GM23248 (cell line): ENCODE measurements at places on chromosomes 11 and 22. TPM values are rescaled to one million over a fixed set of nuclear protein-coding genes. Genes with fewer than 3 reads are reported as not detected.

GRCh38 chr22:50526834-50527801 lies 1.7 kb upstream of the SCO2 start:
- H3K4me1 ChIP-seq, result no peaks in the 10 kb centered on the region
- DNase-seq, result no peak
- no peaks in the 10 kb centered on the region for H3K27me3 ChIP-seq
- H3K27ac ChIP-seq, result peak overlapping the region; percentile 84
- peak overlapping the region; percentile 77 for H3K4me3 ChIP-seq
- H3K36me3 ChIP-seq, result 0 out of 2 replicates have a peak, but pooled peaks cover 6% of the 10 kb centered on the region

DNA sequence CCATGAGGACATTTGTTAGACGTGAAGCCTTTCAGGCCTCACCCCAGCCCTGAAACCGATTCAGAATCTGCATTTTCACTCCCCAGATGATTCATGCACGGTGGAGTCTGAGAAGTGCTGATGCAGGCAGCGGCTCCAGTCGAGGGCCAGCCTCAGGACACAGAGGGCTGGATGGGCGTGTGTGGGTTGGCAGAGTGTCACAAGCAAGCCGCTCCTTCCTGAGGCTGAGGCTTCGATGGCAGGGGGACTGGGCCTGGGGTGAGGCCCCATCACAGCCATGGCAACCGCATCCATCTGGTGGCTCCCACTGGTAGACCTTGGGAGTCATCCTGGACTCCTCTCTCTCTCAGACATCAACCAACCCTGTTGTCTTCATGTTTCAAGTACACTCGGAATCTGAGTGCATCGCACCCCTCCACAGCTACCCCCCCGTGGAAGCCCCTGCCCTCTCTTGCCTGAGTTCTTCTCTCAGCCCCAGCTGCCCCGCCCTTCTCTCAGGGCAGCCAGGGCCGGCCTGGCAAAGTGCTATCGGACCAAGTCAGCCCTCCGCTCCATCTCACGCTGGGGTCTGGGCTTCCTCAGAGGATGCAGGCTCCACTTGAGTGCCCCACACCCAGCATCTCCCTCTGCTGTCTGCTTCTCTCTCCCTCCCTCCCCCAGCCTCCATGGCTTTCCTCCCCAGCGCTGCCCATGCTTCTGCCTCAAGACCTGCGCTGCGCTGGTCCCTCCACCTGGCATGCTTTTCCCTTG lies 10.6 kb downstream of the KCNC1 start:
- H3K4me3 ChIP-seq, result no peak overlapping the region
- no peaks in the 10 kb centered on the region for H3K27me3 ChIP-seq
- no peak overlapping the region for H3K27ac ChIP-seq
- DNase-seq, result no peak

GRCh38 chr11:59558270-59558643 lies 46.9 kb downstream of the OR4D9 start:
- no peaks in the 10 kb centered on the region for H3K36me3 ChIP-seq
- no peak overlapping the region; the same call in 1 of the 2 replicates for H3K4me3 ChIP-seq
- H3K4me1 ChIP-seq, result peaks cover 12% of the 10 kb centered on the region; the same call in 1 of the 2 replicates
- DNase-seq, result no peak

DNA sequence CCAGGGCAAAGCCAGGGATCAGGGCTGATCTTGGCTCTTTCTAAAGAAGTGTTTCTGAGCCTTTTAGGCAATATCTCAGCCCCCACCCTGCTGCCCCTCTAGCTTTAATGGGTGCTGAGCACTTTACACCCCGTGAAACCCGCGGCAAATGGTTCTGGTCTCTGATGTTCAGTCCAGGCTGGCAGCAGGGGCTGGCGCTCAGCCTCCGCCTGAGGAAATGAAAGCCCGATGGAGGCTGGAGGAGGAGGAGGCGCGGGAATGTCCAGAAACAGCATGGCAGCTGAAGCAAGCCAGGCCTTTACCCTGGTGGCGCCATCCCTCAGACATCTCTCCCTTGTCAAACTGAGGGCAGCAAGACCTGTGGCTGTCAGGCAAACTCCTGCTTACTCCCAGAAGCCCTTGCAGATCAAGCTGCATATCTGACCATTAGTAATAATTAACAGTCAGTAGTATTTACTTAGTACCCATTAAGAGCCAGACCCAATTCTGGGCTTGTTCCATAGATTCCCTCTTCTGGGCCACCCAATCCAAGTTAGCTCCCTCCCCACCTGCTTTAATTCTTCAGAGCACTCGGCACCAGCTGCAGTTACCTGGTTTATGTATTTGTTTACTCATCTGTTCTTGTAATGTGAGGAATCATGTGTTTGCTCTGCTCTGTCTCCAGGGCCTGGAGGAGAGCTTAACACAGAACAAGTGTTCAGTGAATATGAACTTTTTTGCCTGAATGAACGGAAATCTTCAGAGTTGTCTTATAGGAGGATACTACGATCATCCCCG lies 15.0 kb upstream of the ALX4 start:
- no peak overlapping the region for H3K4me3 ChIP-seq
- no peak overlapping the region for H3K27ac ChIP-seq
- no peaks in the 10 kb centered on the region for H3K36me3 ChIP-seq
- H3K27me3 ChIP-seq, result peaks cover 87% of the 10 kb centered on the region

- H3K27ac ChIP-seq, result no peak overlapping the region
- H3K4me1 ChIP-seq, result peaks cover 8% of the 10 kb centered on the region
- no peak for DNase-seq
- no peak overlapping the region for H3K4me3 ChIP-seq
Measured at GRCh38 chr22:39209756-39210155, 35.0 kb downstream of the PDGFB start.

DNA sequence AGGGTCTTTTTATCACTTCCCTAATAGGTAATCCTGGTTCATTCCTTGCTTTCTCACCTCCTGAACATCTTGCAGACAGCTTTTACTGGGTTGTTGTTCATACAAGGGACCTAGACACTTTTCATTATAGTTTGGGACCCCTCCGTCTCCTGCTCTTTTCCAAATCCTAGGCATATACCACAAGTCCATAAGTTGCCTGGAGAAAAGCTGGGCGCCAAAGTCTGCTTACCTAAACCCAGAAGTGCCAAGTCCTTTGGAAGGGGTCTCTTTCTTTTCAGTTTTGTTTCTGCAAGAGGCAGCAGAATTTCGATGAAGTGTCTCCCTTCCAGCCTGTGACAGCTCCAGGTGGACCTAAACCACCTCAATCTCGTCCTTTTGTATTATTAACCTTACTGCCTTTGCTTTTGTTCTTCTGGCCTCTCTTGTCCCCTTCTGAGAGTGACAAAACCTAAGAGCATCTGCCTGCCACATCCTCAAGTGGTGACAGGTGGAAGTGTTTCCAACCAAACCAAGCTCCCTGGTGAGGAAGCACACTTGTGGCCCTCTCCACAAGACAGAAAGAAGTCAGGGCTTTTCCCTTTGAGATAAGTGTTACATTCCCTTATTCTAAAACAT lies 19.5 kb upstream of the P2RY6 start:
- no peak overlapping the region for H3K4me3 ChIP-seq
- no peaks in the 10 kb centered on the region for H3K36me3 ChIP-seq
- no peak overlapping the region for H3K27ac ChIP-seq
- peaks cover 17% of the 10 kb centered on the region for H3K4me1 ChIP-seq

Gene CCDC87
- 0.11 and 0.13 TPM in 2 replicates for total RNA-seq

Gene OR2AG2
- 0.22 and 0.25 TPM in 2 replicates for total RNA-seq
